ENCODE measurements at places on chromosomes 1 and 21. TPM values are rescaled to one million over a fixed set of nuclear protein-coding genes. Genes with fewer than 3 reads are reported as not detected.

Gene TTC22
- total RNA-seq: not detected

DNA sequence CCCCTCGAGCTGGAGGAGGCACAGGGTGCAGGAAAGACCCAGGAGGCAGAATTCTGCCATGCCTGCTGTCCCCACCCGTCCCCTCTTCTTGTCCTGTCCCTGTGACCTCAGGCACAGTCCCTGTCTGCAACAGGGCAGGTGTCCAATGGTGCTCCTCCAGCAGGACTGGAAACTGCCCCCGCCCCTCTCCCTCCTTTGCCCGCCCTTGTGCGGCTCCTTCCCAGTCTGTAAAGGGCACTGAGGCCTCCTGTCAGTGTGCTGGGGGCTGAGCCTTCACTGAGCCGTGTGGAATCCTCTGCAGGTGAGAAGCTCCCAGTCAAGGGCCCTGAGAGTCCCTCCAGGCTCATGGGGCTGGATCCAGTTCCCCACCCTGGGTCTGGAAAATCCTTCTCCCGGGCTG lies 28.9 kb downstream of the PRDM16 start:
- no peaks in the 10 kb centered on the region for H3K4me1 ChIP-seq
- H3K27me3 ChIP-seq: no peaks in the 10 kb centered on the region
- H3K36me3 ChIP-seq: no peaks in the 10 kb centered on the region
- no peak overlapping the region for H3K4me3 ChIP-seq
- DNase-seq: no peak

DNA sequence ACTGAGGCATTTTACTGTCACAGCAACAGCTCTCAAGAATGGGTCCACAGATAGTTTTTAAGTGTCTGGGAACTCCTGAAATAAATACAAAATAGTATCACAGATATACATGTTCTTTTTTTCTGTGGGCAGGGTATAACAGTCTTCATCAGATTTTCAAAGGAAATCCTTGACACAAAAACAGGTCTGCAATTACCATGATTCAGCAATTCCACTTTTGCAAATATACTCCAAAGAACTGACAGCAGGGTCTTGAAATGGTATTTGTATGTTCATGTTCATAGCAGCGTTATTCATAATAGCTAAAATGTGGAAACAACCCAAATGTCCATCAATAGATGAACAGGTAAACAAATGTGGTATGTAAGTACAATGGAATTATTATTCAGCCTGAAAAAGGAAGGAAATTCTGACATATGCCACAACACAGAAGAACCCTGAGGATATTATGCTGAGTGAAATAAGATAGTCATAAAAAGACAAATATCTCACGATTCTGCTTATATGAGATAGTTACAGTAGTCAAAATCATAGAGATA lies 85.0 kb downstream of the EPS15 start:
- no peaks in the 10 kb centered on the region for H3K27me3 ChIP-seq
- no peak overlapping the region for H3K27ac ChIP-seq
- H3K36me3 ChIP-seq: peaks cover 5% of the 10 kb centered on the region
- no peak for DNase-seq
- H3K4me1 ChIP-seq: no peaks in the 10 kb centered on the region

DNA sequence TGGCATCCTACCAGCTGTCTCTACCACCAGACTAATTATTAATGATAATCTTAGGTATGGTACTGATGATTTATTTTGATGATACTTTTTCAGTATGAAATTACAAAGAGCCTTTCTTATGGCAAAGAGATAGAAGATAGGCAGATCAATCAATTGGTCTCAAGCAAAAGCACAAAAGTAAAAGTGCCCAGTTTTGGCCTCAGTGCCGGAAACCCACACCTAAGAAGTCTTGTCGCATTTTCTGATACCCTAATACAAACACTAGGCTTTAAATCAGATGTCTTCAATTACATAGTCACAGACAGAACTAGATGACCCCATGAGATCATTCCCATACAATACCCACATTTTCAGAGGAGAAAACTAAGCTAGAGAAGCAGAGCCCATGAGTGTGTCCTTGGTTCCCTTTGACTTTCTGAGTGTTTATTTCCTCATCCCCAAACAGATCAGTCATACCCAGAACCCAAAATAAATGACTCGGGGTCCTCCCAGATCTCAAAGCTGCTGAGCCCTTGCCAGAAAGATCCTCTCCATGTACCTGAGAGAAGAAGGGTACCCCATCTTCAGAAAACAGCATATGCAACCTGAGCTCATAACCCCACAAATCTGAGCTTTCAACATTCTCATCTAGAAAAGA lies 7.7 kb downstream of the ITPKB start:
- peaks cover 3% of the 10 kb centered on the region for H3K4me1 ChIP-seq
- H3K36me3 ChIP-seq: no peaks in the 10 kb centered on the region
- no peak for DNase-seq

- H3K4me3 ChIP-seq: no peak overlapping the region
- H3K36me3 ChIP-seq: no peaks in the 10 kb centered on the region
Measured at GRCh38 chr1:245690946-245691541, 536.3 kb downstream of the KIF26B start.

DNA sequence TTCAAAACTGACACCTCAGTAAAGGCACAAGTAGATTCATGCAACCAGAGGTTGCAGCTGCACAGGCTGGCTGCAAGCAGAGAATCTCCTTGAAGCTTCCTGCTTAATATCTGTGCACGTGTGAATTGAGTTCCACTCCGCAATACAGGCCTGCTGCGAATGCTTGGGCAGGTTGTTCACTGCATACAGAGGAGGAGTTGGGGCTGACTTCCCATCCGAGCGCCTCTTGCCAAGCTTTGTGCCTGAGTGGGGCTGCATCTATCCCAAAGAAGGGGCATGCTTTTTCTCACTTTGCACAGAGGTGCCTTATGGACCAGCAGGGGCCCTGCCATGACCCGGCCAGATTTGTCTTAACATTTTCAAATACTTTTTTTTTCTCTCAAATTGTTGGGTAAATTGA lies 17.9 kb upstream of the PADI1 start:
- no peak overlapping the region for H3K27ac ChIP-seq
- no peaks in the 10 kb centered on the region for H3K36me3 ChIP-seq
- H3K4me3 ChIP-seq: no peak overlapping the region
- H3K4me1 ChIP-seq: peaks cover 16% of the 10 kb centered on the region

- H3K27ac ChIP-seq: no peak overlapping the region
- peaks cover 2% of the 10 kb centered on the region for H3K4me1 ChIP-seq
- H3K4me3 ChIP-seq: no peak overlapping the region
- peaks cover 7% of the 10 kb centered on the region for H3K36me3 ChIP-seq
Measured at GRCh38 chr21:44780767-44781459, 20.7 kb downstream of the UBE2G2 start.

- peaks cover 14% of the 10 kb centered on the region for H3K27me3 ChIP-seq
- H3K36me3 ChIP-seq: no peaks in the 10 kb centered on the region
- no peak overlapping the region for H3K4me3 ChIP-seq
- no peaks in the 10 kb centered on the region for H3K4me1 ChIP-seq
- no peak overlapping the region for H3K27ac ChIP-seq
- no peak for DNase-seq
Measured at GRCh38 chr21:41545500-41546359, 37.8 kb upstream of the TMPRSS2 start.

GRCh38 chr1:25113731-25114130 lies 118.6 kb downstream of the SYF2 start:
- DNase-seq: no peak
- no peaks in the 10 kb centered on the region for H3K4me1 ChIP-seq
- H3K27me3 ChIP-seq: peaks cover 12% of the 10 kb centered on the region
- no peak overlapping the region for H3K27ac ChIP-seq
- H3K36me3 ChIP-seq: no peaks in the 10 kb centered on the region

- H3K27ac ChIP-seq: no peak overlapping the region
- H3K4me3 ChIP-seq: no peak overlapping the region
- H3K36me3 ChIP-seq: no peaks in the 10 kb centered on the region
- no peak for DNase-seq
Measured at GRCh38 chr1:89836252-89837035, 15.6 kb downstream of the LRRC8D start.

Measured in astrocyte (in vitro differentiated cells and primary cell).